Thoracic aorta (tissue), 2 donors: ENCODE measurements at places on chromosomes 6 and 20. TPM values are rescaled to one million over a fixed set of nuclear protein-coding genes. Genes with fewer than 3 reads are reported as not detected.

Gene KHDC1L
- total RNA-seq, result not detected

Gene PTCHD4
- total RNA-seq, result 2.7 TPM

Gene CRNKL1
- 17.3 TPM for total RNA-seq

Gene CLPSL1
- total RNA-seq, result not detected

Gene ID1
- 944 TPM for total RNA-seq

Gene FAM83C
- not detected for total RNA-seq

Gene EPHA7
- 1.8 TPM for total RNA-seq

Gene CD40
- 33.3 TPM for total RNA-seq

Gene PANK2
- total RNA-seq, result 113 TPM

Gene SMOC2
- 424 TPM for total RNA-seq

DNA sequence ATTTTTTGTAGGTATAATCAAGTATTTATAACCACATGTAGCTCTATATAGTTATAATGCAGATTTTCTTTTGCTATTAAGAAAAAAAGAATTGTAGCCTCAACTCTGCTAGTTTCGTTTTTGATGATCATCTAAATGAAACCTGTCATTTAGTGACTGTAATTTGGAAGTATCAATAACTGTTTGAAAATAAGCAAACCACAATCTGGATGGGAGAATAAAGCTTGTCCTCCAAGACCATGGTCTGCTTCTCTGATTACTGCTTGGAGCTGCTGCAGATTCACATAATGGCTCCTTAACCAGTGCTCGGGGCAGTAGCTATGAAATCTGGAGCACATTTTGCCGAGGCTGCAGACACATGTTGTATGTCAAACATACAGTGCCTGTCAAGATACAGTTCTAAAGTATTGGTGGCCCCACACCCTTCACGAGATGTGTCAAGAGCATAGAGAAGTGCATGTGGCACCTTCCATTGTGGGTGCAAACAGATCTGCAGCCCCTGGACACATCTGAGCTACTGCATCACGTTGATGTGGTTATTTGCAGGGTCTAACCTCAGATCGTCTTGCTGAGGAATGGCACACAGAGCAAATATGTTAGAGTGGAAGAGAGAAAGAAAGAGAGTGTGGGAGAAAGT lies 255.7 kb upstream of the SUPT3H start:
- no peak overlapping the region for H3K4me3 ChIP-seq
- H3K27ac ChIP-seq, result no peak overlapping the region
- no peak for DNase-seq

GRCh38 chr6:132858750-132859149 lies 44.4 kb downstream of the RPS12 start:
- H3K36me3 ChIP-seq, result no peaks in the 10 kb centered on the region
- H3K4me1 ChIP-seq, result no peaks in the 10 kb centered on the region
- DNase-seq, result no peak
- H3K27ac ChIP-seq, result no peak overlapping the region
- H3K27me3 ChIP-seq, result no peaks in the 10 kb centered on the region

DNA sequence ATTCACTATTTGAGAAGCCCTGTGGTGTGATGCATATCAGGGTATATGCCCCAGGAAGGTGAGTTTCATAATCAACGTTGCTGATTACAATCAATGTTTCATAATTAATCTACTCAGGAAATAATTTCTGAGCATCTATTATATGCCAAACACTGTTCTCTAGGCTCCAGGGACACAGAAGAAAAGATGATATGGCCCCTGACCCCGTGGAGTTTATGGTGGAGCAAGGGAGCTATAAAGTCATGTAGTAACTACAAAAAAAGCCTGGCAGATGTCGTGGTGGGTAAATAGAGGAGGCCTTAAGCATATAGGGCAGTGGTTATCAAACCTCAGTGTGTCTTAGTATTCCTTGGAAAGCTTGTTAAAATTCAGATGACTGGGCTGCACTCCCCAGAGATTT lies 40.1 kb upstream of the BCAS1 start:
- no peaks in the 10 kb centered on the region for H3K36me3 ChIP-seq
- H3K4me1 ChIP-seq, result no peaks in the 10 kb centered on the region
- H3K4me3 ChIP-seq, result no peak overlapping the region
- no peak overlapping the region for H3K27ac ChIP-seq
- DNase-seq, result no peak

DNA sequence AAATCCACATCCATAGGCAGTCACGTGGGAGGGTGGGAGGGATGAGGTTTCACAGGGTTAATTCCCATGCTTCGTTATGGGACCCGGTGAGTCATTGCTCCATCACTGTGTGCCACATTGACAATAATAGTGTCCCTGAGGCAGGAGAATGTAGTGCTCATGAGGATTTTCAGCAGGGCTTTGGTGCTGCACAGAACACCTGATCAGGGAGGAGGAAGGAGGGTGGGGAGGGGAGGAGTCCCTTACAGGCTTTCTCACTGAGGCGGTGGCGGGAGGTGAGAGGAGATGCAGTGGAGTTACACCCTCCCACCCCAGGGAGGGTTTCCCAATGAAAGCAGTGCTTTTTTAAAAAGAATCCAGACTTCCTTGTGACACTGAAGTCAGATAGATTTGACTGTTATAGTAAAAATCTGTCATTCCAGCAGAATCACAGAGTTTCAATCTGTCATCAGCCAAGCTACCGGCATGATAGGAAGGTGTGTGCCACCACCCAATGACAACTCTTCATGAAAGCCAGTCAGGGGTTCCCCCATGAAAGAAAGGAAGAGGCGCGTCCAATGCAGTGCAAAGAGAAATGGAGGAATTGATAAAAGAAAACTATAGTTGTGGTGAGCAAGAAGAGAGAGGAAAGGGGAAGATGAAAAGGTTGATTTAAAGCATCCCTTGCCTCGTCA lies 144.8 kb downstream of the TBC1D7 start:
- H3K4me1 ChIP-seq, result no peaks in the 10 kb centered on the region
- no peak overlapping the region for H3K4me3 ChIP-seq
- no peak for DNase-seq
- H3K27me3 ChIP-seq, result no peaks in the 10 kb centered on the region

DNA sequence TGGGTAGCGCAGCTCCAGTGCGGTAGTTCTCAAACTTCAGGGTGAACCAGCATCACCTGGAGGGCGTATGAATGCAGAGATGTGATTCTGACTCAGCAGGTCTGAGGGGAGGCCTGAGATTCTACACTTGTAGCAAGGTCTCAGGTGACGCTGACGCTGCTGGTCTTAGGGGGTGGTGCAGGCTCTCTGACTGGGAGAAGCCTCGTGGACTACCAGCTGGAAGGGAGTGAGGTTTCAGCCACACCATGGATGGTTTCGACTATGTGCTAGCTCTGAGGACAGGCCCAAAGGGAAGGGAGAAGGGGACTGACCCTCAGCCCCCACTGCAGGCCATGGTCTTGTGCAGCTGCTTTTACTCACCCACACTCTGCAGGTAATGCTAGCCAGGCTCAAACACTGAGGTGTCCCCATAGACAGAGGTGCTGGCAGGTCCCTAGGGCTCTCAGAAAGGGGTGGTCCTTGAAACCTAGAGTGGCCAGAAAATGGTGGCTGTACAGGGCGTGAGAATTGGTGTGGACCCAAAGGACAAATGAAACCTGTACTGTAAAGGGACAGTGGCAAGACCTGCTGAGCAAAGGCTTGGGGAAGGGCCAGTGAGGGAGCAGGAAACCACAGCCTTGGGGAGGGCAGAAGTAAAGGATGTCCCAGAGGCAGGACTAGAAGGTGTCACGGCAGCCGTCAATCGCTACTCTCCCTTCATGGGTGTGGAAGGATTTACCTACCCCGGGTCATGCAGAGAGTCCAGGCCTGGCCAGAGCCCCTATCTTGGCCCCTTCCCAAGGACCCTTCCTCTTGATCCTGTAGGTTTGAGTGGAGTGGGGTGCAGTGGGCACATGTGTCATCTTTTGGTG lies 52.7 kb downstream of the EBF4 start:
- DNase-seq, result no peak
- no peaks in the 10 kb centered on the region for H3K36me3 ChIP-seq
- H3K27ac ChIP-seq, result no peak overlapping the region
- no peaks in the 10 kb centered on the region for H3K4me1 ChIP-seq
- H3K27me3 ChIP-seq, result no peaks in the 10 kb centered on the region

- no peaks in the 10 kb centered on the region for H3K27me3 ChIP-seq
- no peak overlapping the region for H3K27ac ChIP-seq
- H3K4me3 ChIP-seq, result no peak overlapping the region
- DNase-seq, result no peak
- no peaks in the 10 kb centered on the region for H3K4me1 ChIP-seq
Observed at GRCh38 chr20:6612606-6612923, 154.9 kb upstream of the BMP2 start.

GRCh38 chr6:40695114-40695513 lies 108.0 kb upstream of the LRFN2 start:
- no peak overlapping the region for H3K4me3 ChIP-seq
- no peaks in the 10 kb centered on the region for H3K27me3 ChIP-seq
- H3K36me3 ChIP-seq, result no peaks in the 10 kb centered on the region
- H3K4me1 ChIP-seq, result no peaks in the 10 kb centered on the region

GRCh38 chr6:46367354-46368168 lies 123.7 kb downstream of the RCAN2 start:
- H3K27ac ChIP-seq, result no peak overlapping the region
- no peaks in the 10 kb centered on the region for H3K27me3 ChIP-seq
- no peak for DNase-seq
- H3K4me1 ChIP-seq, result peaks cover 25% of the 10 kb centered on the region

- no peaks in the 10 kb centered on the region for H3K4me1 ChIP-seq
- DNase-seq, result no peak
- no peak overlapping the region for H3K27ac ChIP-seq
- no peaks in the 10 kb centered on the region for H3K36me3 ChIP-seq
- no peaks in the 10 kb centered on the region for H3K27me3 ChIP-seq
Observed at GRCh38 chr20:36128463-36129159, 25.9 kb upstream of the EPB41L1 start.

DNA sequence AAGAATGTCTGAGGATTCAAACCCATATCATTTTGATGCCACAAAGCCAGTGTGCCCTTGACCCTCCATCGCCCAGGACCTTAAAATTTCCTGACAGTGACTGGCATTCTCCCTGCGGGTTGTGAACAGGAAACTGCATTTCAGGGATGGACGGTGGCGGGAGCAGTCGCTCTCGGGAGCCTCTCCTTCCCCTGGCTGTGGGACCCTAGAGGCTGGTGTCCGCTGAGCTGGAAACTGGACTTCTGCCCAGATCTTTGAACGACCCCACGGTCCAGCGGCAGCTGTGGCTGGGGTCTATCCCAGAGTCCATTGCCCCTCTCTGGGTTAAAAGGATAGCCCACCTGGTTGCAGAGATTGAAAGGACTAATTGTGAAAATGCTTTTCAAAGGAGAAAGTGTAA lies 1.4 kb upstream of the SEC63 start:
- no peak for DNase-seq
- no peaks in the 10 kb centered on the region for H3K27me3 ChIP-seq
- no peak overlapping the region for H3K4me3 ChIP-seq

DNA sequence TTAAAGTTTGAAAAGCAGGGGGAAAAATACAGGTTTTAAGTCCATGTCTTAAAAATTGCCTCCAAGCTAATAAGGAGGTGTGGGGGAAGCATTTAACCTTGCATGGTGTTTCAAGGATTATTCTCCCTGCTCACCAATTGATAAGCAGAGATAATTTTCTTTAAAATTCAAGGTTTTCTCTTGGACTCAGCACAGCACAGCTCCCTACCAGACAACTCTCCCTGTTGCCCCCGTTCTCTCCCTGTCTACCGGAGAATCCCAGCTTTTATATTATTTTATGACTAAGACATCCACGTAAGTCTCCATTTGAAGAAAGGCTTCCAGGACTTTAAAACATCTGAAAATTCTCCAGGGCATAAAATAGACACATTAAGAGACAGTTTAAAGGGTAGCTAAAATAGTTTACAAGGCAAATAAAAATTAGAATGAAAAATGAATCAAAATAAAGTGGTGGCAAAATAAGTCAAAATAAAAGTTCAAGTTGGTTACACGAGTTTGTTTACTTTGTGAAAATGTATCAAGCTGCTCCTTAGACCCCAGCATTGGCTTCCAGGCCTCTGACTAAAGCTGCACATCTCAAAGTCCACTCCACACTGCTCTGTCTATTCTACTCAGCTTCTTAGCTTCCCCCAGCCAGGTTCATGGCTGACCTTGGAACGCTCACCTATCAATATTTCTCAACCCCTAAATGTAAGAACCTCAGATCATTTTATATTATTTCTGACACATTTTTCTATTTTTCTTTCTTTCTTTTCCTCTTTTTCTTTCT lies 188.6 kb upstream of the PLCB4 start:
- H3K36me3 ChIP-seq, result no peaks in the 10 kb centered on the region
- H3K27ac ChIP-seq, result no peak overlapping the region
- no peak for DNase-seq
- no peaks in the 10 kb centered on the region for H3K4me1 ChIP-seq
- H3K4me3 ChIP-seq, result no peak overlapping the region
- no peaks in the 10 kb centered on the region for H3K27me3 ChIP-seq

GRCh38 chr6:166616261-166617238 lies 10.5 kb downstream of the RPS6KA2 start:
- H3K4me3 ChIP-seq, result no peak overlapping the region
- peaks cover 26% of the 10 kb centered on the region for H3K4me1 ChIP-seq
- no peak overlapping the region for H3K27ac ChIP-seq

DNA sequence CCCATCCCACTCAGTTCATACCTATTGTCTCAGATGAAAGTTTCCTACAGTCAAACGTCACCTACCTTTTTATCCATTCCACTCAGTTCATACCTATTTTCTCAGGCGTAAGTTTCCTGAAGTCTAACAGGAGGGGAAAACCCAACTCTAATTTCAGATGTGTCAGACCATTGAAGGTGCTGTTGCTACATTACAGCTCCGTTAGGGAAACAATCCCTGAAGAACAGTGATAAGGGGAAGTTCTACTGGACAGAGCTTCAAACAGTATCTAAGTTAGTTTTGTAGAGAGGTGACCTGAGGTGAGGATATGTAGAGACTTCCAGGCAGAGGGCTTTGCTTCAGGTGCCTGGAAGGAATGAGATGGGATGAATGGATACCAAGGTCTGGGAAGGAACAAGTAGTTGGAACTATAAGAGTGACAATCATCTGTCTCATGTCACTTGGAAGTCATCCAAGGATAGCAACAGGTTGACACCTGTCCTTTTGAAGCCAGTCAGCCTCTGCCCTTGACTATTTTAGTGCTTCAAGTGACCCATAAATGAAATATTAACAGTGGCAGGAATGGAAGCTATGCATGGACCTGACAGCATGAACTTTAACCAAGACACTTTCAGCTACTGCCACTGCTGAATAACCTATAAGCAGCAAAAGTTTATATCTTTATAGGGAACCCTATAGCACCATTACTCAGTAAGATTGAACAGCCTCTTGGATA lies 191.6 kb upstream of the MOCS1 start:
- no peaks in the 10 kb centered on the region for H3K27me3 ChIP-seq
- no peak for DNase-seq
- H3K27ac ChIP-seq, result no peak overlapping the region
- H3K4me3 ChIP-seq, result no peak overlapping the region
- H3K4me1 ChIP-seq, result no peaks in the 10 kb centered on the region
